ENCODE measurements at places on chromosomes 5 and 9.

DNA sequence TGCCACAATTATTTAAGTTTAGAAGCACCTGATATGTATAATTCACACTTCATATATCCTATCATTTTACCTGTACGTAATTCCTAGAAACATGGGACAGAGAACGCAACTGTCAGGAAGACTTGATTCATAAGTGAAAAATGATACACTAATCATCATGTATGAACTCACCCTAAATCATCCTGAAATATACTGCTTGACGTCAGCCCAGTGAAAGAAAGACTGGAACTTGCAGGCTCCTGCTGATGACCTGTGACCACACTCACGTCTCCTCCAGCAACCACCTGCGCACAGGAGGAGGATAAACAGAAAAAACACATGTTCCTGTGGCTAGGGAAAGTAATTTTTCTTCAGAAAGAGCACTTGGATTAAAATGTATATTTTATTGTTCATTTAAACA lies 169.7 kb downstream of the MPDZ start:
- DNase-seq: no peak

- no peak for DNase-seq
These were observed 507.7 kb upstream of the PTGER4 start for GRCh38 chr5:40171971-40172370.

GRCh38 chr9:69667306-69667705 lies 4.9 kb downstream of the APBA1 start:
- DNase-seq: no peak

DNA sequence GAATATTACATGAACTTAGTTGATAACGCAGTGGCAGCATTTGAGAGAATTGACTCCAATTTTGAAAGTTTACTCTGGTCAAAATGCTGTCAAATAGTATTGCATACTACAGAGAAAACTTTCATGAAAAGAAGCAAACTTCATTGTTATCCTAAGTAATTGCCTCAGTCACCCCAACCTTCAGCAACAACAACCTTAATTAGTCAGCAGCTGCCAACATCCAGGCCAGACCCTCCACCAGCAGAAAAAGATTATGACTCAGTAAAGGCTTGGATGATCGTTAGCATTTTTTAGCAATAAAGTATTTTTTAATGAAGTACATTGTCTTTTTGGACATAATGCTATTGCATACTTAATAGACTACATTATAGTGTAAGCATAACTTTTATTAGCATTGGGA lies 40.8 kb upstream of the SPDL1 start:
- no peak for DNase-seq
